Endothelial cell of coronary artery (primary cell): ENCODE measurements at places on chromosomes 12 and 14. TPM values are rescaled to one million over a fixed set of nuclear protein-coding genes. Genes with fewer than 3 reads are reported as not detected.

The ZDHHC22 gene
- total RNA-seq = 0.09 TPM in 1 of 2 replicates, not detected in the other

The TCL1A gene
- not detected in 2 replicates for total RNA-seq

The SMOC1 gene
- total RNA-seq = under 0.01 and 0.09 TPM in 2 replicates

The CLEC4C gene
- total RNA-seq = not detected in 2 replicates

The HSPA2 gene
- 2.7 and 7.9 TPM in 2 replicates for total RNA-seq

The KLRG1 gene
- total RNA-seq = 8.9 and 10.3 TPM in 2 replicates

The EVL gene
- 13.4 and 14.6 TPM in 2 replicates for total RNA-seq

The TPPP2 gene
- not detected in 2 replicates for total RNA-seq

The KCNH3 gene
- total RNA-seq = under 0.01 and 0.09 TPM in 2 replicates

The BIN2 gene
- total RNA-seq = not detected in 2 replicates

The CYP46A1 gene
- 0.09 TPM in 2 replicates for total RNA-seq

The TAS2R10 gene
- 0.66 and 0.72 TPM in 2 replicates for total RNA-seq

The SLC6A12 gene
- total RNA-seq = not detected in 2 replicates

The FSCB gene
- total RNA-seq = not detected in 2 replicates

The IL26 gene
- not detected in 2 replicates for total RNA-seq

The POU6F1 gene
- total RNA-seq = 0.99 and 1.7 TPM in 2 replicates

The FGF23 gene
- not detected in 2 replicates for total RNA-seq

The KERA gene
- not detected in 2 replicates for total RNA-seq

The FIGNL2 gene
- 0.18 and 0.19 TPM in 2 replicates for total RNA-seq

The GZMB gene
- not detected in 2 replicates for total RNA-seq

The CLEC12A gene
- total RNA-seq = not detected in 2 replicates
